Activated T-cell treated with anti-CD3 and anti-CD28 coated beads, Interleukin-2, amount 50 U/mL, for 24 hours (primary cell): ENCODE measurements at places on chromosomes 3 and 15.

- no peak for DNase-seq
Measured at GRCh38 chr3:106566277-106566676, 697.5 kb upstream of the CBLB start.

GRCh38 chr15:50800715-50801114, 35.2 kb upstream of the SPPL2A start:
- no peak for DNase-seq

DNA sequence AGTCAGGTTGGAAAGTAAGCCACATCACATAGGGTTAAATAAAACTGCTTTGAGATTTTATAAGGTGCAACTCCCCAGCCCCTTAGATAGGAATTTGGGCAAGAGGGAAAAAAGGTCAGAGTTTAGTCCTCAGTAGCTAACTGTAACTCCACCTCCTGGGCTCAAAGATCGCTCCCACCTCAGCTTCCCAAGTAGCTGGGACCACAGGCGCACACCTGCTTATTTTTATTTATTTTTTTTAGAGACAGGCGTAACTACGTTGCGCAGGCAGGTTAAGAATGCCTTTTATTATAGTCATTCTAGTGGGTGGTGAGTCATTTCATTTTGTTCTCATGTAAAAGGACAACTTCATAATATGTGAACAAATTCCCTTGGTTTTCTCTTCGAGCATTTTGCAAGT, 14.7 kb downstream of the TM2D3 start:
- DNase-seq, result no peak

GRCh38 chr3:194496217-194496919, 9.6 kb upstream of the ATP13A3 start:
- DNase-seq, result no peak

DNA sequence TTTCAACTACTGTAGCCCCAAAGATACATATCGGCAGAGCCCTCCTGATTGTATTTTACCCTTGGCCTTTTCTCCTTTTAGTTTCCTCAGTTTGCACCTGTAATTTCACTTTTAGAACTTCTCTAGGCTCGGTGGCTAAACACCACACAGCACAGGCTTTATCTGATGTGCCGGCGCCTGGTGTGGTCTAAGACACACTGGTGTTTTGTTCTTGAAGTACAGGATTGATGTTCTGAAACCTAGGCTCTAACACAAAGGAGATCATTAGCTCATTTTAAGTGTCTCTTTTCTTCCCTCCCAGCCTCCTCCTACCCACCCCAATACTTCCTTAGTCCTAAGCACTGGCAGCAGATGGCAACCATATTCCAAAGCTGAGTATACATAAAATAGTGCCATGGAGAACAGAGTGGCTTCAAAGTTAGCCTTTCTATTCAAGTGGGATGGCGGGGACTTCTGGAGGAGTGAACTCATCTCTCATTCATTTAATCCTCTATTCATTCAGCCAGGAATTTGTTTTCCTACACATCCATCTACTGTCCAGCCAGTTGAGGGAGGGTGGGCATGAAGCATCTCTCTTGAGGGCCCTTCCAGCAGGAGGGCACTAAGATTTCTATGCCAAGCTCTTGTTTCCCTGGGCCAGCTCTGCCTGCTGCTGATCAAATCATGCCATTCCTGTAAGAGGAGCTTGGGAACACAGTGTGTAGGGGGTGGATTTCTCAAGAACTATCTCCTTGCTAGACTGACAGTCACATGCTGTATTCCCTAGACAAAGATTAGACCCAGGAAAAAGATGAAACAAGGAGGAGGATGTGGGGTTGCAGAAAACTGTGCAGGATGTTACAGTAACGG, 71.2 kb downstream of the TIGIT start:
- no peak for DNase-seq

DNA sequence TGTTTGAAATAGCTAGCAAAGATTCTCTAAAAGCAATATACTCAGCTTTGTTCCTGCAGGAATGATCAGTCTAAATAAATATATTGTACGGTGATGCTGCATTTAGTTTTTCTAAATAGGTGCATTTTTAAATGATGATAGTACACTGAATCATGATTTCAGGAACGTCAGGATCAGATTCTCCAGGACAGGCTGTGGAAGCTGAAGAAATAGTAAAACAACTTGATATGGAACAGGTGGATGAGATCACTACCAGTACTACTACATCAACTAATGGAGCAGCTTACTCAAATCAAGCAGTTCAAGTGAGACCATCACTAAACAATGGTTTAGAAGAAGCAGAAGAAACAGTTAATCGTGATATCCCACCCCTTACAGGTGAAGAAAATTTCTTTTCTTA, 46.3 kb upstream of the EIF3J start:
- DNase-seq, result no peak
